ENCODE measurements at places on chromosomes 4 and X. TPM values are rescaled to one million over a fixed set of nuclear protein-coding genes. Genes with fewer than 3 reads are reported as not detected.

DNA sequence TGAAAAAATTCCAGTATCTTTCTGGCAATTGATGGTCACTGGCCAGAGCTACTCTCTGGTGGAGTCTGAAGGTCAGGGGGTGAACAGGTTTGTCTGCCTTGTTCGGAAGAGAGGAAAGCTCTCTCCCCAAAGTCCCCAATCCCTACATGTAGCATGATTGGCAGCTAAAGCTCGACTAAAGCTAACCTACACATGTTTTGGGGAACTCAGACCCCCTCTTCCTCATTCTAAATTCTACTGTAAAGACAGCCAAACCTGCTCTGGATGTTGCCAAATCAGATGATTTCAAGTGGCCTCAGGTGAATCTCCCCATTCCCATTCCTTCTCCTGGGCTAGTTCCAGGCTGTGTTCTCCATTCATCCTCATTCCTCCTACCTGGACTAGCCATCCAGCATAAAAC, 84.1 kb downstream of the MSN start:
- no peak for DNase-seq

- no peak for DNase-seq
Observed at GRCh38 chr4:47639531-47639930, 154.5 kb downstream of the ATP10D start.

GRCh38 chr4:150656891-150657290, 74.9 kb downstream of the MAB21L2 start:
- DNase-seq = no peak

DNA sequence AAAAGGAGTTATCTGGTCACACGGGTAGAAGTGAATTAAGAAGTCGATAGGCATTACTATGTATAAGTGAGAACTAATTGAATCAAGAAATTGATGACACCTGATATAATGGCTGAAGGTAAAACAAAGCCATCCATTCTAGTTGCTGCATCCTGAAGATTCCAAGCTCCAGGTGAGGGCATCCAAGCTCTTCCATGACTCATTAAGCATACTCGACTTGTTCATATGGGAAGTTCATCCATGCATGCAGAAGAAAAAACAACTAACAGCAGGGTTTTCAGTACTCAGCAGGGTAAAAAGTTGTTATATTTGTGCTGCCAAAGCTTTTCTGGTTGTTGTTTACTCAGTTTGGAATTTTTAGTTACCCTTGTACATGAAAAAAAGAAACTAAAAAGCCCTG, 508.0 kb upstream of the CXorf51A start:
- no peak for DNase-seq

Gene HPGDS
- not detected for total RNA-seq

Gene PF4V1
- not detected for total RNA-seq

DNA sequence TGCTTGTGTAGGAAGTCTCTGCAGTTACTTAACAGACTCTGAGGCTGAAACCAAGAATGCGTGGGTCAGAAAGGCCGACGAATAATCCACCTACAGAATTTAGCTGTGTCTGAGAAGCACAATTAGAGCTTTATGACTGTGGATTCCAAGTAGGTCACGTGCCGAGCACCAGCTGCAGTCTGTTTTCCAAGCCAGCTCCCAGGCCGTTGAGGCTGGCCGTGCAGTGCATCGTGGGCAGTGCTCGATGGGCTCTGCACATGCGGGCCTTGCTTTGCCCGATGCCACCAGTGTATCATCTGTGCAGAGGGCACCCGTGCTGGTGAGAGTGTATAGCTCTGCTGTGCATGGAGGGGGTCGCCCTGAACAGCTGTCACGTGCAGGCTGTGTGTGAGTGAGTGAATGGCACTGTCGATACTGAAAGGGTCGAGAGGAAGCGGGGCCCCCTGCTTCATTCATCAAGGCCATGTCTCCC, 67.5 kb upstream of the CLDN34 start:
- no peak for DNase-seq

Gene TLR6
- not detected for total RNA-seq

DNA sequence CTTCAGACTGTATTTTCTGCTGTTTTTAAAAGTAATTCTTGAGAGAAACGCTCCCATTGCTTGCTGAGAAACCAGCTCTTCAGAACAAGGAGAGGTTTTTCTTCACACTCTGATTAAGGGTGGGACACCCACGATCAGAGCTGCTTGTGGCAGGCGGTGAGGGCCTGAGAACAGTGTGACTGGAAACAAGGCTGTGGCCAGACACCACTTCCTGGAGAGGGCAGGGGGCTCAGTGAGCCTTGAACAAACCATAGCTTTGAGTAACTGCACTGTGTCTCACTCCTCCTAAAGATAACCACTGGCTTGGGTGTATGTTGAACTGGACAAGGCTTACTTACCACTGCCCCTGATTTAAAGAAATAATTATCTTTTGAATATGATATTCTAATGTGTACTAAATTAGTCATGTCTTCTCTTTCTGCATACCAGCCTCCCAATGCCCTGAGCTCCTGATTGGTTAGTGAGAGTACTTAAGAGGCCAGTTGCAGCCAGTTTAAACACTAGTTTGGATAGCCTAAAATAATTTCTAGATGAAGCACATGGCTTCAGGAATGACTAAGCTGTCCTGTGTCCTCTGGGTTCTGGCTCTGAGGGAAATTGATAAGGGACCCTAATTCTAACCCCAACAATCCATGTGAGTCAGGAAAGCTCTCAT, 3.7 kb upstream of the GPR82 start:
- DNase-seq = no peak

GRCh38 chr4:93760284-93760683, 68.3 kb upstream of the ATOH1 start:
- DNase-seq = no peak

DNA sequence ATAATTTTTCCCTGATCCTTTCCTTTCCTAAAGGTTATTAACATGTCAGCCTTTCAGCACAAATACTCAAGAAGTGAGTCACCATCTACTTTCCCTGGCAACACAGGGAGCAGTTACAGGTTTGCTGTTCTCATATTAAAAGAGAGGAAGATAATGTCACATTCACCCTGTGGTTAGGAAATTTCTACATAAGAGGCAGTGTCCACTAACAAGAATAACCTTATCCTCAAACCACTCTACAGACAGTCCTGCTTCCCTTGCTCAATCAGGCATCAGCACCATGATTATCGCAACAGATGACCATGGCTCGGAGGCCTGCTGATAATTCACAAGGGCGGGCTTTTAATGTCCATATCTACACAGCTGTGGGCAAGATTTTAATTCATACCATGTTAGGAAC, 30.9 kb downstream of the RNF150 start:
- no peak for DNase-seq

Gene SLC30A9
- 54.7 TPM for total RNA-seq

- DNase-seq = no peak
Observed at GRCh38 chrX:34880656-34881055, 61.9 kb upstream of the FAM47B start.

Gene UCP1
- 0.51 TPM for total RNA-seq

Gene MAGEA2
- total RNA-seq = not detected

- DNase-seq = no peak
Observed at GRCh38 chr4:138235419-138235952, 6.7 kb downstream of the SLC7A11 start.

GRCh38 chrX:109843963-109844751, 111.1 kb upstream of the ACSL4 start:
- no peak for DNase-seq

GRCh38 chrX:16212436-16212835, 45.2 kb downstream of the MAGEB17 start:
- peak; percentile 27 for DNase-seq

Gene CT45A2
- not detected for total RNA-seq

GRCh38 chr4:82419451-82419850, 10.8 kb downstream of the HNRNPDL start:
- no peak for DNase-seq

Gene FGF13
- 7.1 TPM for total RNA-seq

- DNase-seq = no peak
Observed at GRCh38 chr4:145907812-145908211, 30.8 kb downstream of the ZNF827 start.

Gene MAMLD1
- total RNA-seq = not detected

DNA sequence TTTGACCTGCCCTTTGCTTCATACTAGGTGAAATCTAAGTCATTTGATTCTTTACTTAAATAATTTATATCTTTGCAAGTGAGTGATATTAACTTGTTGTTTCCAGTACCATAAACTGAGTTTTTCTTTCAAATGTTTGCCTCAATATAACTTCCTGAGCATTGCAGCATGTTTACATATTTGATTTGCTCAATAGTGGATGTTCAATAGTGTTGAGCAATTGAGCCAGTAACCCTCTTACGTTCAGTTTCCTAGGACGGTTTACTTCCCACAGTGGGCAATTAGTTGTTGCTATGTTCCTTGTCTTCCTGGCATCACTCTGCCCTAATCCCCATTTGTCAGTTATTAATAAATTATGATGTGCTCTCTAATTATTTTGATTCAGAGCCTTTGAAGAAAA, 278.5 kb downstream of the EPHA5 start:
- no peak for DNase-seq

Gene FDCSP
- total RNA-seq = not detected

DNA sequence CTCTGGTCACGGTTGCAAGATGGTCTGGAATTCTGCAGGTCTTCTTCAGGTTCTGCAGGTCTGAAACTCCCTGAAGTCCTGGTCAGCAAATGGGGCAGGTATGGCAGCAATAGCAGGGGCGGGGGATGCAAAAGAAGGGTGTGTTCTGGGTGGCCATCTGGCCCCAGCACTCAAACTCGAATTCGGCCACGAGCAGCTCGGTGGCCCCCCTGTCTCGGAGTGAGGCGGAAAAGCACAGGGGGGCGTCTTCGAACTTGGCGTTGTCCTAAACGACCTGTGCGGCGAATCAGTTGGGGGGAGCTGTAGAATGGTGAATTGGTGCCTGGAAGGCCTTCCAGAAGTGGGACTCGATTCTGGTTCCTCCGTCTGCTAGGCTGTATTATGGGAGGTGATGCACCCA, 2.1 kb downstream of the RTL5 start:
- DNase-seq = no peak

DNA sequence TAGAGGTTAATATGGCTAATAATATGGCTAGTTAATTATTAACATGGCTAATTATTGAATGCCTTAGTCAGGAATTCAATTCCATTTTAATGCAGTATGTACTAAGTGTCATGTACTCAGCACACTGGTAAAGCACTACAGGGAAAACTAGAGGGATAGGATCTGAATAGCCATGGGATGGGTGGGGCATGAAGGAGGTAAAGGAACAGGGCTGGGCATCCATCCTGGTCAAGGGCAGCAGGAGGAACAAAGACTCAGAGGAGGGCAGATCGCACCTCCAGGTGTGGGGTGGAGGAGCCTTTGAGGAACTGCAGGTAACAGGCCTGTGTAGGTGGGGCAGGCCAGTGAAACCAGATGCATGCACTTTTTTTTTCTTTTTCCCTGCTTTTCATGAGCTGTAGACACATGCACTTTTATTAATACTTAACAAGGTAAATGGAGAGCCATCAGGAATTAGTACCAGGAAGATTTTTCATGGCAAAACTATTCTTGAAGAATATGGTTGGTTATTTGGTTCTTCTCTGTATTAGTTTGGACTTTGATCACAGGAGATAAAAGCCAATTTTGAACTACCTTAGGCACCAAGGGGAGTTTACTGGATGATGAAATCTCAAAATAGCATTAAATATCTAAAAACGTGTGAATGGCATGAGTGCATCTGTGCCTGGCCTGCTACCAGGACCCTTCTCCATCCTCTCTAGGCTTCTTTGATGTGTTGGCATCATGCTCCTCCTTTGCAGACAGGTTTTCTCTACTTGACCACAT, 88.3 kb downstream of the CC2D2A start:
- DNase-seq = no peak

GRCh38 chrX:100946299-100946927, 17.7 kb upstream of the XKRX start:
- no peak for DNase-seq

Gene TLR10
- total RNA-seq = not detected

- no peak for DNase-seq
Observed at GRCh38 chr4:184288451-184289178, 70.9 kb upstream of the ENPP6 start.

Gene PKD2
- 7.9 TPM for total RNA-seq

Gene CT45A1
- not detected for total RNA-seq

Gene GRPR
- 0.21 TPM for total RNA-seq

DNA sequence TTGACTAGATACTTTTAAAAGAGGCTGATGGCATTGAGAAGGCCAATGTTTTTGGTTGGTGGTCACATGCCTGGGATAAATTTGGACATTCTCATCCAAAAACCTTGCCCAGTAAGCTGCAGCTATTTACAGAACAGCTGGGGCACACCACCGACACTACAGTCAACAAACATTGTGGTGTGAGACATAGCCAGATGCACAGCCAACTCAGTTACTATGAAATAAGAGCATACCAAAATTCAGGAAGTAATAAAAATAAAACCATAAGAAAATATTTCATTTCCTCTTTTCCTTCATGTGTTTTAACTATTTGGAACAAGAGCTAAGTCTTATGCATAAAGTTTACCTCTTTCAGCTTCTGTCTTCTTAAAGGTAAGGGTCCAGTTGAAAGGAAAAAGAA, 8.8 kb downstream of the PPM1K start:
- no peak for DNase-seq

All from Caco-2 (cell line).